GM04504 (cell line): ENCODE measurements at places on chromosomes 7 and 10.

DNA sequence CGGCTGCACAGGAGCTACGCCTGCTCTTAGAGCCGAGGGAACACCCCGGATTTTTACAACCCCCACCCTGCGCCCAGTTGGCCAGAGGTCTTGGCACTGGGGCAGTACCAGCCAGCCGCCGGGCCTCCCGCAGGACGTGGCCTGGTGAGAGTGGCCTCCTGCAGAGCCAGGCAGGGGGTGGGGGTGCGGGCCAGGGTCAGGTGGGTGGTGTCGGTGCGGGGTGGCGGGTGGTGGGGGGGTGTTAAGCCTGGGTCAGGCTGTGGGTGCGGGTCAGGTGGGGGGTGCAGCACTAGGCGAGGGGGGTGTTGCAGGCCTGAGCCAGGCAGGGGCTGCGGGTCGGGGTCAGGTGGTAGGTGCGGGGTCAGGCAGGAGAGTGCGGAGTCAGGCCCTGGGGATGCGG lies 647 bp downstream of the ECHS1 start:
- no peak for DNase-seq

DNA sequence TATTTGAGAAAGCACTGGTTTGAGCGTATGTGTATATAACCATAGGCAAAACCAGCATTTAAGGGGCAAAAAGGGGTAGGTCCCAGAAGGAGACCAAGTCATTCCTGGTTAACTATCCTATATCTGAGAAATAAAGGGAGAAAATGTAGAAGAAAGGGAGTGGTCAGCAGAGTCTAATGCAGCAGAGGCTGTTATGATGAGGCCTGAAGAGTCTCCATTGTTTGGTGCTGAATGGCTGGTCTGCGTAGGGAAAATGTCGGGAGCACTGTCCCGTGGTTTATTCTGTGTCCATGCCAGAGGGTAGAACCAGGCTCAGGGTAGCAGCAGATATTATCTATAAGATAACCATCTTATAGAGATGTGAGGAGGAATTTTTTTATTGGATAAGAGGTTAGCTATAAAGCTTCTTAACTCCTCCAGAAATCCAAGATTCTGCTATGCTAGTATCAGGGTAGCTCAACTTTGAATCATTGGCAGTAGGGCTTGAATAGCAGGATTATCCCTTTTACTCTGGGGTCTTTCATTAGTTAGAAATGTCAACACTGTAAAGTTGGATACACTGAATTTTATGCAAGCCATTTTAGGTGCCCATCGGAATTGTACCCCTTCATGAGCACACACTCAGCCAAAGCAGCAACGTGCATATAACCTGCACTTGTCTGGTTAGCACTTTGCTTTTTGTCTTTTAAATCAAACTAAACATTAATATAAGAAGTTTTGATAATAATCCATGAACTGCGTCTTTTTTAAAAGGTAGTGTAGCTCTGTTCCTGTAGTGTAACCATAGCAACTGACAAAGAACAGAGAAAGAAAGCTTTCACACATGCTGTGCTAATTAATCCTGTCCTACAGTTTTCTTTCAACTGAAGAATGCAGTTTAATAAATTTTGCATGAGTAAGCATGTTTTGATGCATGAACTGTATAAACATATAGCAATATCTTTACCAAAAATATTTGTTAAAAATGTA lies 312.0 kb upstream of the FZD1 start:
- DNase-seq, result no peak

DNA sequence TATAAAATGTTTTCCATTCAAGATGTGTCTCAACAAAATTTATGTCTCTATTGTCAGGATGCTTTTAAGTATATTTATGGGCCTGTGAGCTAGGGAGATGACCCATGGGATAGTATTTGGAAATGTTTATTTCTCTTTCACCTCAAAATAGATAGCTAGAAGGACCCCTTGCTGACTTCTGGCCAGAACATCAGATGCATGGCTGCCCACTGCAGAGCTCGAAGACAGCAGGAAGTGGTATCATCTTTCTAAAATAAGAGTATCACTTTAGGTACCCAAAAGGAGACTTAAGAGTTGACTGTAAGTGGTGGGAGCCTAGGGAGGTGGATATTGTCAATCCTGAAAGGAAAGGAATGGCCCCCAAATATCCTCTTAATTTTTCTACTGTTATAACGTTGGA lies 264.4 kb downstream of the NEBL start:
- no peak for DNase-seq

GRCh38 chr7:102944241-102944640 lies 31.4 kb downstream of the LRRC17 start:
- no peak for DNase-seq

DNA sequence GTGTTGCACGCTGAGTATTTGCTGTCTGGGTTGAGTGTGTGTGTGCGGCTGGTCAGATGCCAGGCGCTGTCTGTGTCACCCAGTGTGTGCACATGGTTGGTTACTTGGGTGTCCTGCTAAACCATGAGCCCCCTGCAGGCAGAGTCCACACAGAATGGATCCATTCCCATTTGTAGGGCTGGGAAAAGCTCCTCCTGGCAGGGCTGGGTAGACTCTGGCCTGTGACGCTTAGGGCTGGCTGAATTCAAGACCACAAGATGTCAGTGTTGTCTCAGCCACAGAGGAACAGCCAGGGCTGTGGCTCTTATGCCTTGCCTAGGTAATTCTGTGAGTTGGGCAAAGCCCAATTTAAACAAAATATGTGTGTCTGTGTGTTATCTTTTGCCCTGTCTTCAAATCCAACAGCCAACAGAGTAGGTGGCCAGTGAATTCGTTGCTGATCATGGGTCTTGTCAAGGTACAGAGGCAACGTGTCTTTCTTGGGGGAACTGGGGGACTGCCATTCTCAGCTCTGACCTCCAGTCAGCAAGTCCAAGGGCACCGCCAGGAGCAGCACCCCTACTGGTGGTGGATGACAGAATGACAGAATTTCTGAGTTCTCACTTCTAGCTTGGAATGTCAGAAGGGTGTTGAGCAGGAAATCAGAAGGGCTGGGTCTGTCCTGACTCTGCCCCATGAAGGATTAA lies 285.1 kb downstream of the CCSER2 start:
- DNase-seq, result no peak

DNA sequence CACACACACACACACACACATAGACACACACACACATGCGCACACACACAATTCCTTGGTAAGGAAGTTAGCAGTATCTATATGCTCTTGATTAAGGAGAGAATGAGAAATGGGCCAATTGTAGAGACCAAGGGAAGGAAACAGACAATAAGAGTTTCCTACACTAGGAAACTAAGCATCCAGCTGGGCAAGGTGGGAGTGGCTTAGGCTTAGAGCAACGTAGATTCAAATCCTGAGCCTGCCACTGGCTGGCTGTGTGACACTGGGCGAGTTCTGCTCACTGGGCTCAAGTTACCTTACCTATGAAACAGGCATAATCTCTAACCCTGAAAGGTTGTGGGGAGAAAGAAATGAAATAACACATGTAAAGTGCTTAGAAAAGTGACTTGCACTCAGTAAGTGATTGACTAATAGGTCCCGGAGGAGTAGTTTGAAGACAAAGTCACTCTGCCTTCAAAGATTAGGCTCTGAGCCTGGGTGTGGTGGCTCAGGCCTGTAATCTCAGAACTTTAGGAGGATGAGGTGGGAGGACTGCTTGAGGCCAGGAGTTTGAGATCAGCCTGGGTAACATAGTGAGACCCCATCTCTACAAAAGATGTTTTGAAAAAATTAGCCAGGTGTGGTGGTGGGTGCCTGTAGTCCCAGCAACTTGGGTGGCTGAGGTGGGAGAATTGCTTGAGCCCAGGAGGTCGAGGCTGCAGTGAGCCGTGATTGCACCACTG lies 701.4 kb downstream of the PARD3 start:
- no peak for DNase-seq

- DNase-seq, result no peak
Measured at GRCh38 chr7:8371742-8372141, 61.7 kb upstream of the NXPH1 start.

DNA sequence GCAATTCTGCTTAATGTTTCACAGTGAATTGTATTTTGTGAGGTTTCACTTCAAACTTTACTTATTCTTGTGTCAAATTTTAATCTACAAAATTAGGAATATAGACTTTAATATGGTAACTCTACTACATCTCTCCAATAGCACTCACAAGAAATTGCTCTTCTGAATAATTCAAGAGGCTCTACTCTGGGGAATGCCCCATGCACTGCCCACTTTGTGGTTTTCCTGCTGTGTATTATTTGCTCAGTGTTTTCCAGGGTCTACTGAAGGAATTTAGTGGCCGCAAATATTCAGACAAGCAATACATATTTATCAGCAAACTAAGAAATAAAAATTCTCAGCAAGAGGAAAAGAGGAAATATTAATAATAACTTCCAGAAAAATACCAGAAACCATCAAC lies 611.4 kb downstream of the TNS3 start:
- no peak for DNase-seq

DNA sequence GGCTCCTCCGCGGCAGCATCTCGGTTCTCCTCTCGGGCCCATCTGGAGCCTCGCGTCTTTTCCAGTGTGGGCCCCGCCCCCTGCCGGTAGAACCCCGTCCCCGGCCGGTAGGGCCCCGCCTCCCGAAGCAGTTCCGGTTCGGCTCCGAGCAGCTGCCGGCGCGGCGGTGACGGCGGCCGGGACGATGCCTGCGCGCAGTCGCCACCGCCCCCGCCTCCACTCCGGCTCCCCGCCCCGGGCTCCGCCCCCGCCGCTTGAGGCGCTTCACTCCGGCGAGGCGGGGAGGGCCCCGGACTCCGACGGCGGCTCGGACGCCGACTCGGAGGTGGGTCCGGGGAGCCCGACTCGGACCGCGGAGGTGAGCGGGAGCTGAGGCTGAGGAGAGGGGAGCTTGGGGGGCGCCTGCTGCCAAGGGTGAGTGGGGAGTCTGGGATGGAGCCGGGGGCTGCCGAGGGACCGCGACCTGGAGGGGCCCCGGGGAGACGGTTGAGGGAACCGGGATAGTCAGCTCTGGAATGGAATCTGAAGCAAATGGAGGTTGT lies at the start of gene SAMD8:
Gene SAMD8, plus strand, starts transcription at position 292 of the 542 bp plus-strand sequence. CDS start 38,873 bp downstream, outside the sequence.
- peak; percentile 91 for DNase-seq

DNA sequence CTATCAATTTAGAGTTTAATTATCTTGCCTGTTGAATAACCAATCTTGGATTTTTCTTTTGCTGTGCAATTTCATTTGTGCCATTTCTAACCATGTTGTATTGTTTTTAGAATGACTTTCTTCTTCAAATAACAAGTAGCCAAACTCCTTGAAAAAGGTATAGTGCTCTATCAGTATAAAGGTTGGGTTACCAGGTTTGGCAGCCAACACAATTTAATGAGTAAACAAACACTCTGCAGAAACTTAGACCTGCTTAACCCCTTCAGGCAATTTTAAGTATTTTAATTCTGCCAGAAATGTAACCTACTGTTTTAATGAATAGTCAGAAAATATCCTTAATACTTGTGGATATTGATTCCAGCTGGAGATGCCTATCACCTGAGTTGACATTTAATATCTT lies 299.8 kb downstream of the ARL4A start:
- DNase-seq, result no peak

DNA sequence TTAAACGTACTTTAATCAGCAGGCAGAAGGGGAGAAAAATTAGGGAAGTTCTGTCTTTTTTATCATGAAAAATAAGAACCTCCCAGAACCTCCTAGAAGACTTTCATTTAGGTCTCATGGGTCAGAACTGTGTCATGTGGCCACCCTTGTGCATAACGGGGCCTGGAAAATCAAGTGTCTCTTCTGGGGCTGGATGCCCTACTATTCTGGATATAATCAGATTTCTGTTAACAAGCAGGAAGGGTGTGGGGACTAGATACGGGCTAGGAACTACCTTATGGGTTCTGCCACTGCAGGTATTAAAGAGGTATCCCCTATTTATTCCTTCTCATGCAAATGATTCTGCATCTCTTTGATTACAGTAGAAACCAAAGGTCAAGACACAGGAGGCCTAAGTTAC lies 14.1 kb downstream of the LANCL2 start:
- DNase-seq, result no peak

DNA sequence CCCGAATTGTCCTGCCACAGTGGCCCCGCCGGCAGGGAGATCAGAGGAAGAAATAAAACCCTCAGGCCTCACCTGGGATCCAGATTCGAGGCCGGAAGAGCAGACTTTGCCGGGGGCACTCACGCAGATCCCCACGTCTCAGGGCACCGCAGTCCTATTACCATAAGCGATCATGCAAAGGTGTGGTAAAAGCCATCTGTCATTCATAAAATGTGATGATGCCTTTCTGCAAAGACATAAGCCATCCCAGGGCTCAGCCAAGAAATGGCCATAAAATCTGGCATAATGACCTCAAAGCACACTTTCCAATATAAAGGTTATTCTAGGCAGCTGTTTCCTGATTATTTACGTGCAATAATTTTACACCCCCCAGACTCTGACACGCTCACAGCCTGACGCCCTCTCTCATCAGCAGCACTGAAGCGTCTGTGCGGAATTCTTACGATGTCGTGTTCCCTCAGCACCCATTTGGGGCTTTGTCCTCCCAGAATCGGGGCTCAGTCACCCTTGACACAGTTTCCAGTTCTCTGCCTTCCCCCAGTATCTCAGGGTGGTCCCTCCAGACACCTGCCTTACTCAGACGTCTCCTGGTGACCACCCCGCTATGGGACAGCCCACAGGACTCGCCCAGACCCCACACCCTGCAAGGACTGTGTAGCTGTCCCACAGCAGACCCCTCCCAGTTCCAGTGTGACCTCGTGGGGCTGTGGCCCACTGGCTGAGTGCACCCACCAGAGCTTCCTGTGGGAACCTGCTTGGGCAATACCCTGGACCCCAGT lies 74.3 kb upstream of the FAM20C start:
- DNase-seq, result no peak

DNA sequence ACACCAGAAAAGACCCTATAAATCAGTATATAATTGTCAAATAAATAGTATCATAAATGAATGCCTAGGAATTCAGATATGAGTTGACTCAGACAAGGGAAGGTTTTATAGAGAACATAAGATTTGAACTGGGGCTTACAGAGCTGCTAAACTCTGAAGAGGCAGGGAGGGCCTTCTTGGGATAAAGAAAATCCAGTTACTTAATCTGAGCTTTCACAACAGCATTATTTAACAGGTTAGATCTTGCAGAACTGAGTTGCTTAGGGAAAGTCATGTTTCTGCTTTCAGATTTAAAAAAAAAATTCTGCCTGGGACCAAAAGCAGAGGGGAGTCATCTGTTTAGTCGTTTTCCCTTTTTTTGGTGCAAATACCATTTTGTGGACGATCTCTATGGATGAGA lies 594.8 kb upstream of the FZD8 start:
- no peak for DNase-seq

DNA sequence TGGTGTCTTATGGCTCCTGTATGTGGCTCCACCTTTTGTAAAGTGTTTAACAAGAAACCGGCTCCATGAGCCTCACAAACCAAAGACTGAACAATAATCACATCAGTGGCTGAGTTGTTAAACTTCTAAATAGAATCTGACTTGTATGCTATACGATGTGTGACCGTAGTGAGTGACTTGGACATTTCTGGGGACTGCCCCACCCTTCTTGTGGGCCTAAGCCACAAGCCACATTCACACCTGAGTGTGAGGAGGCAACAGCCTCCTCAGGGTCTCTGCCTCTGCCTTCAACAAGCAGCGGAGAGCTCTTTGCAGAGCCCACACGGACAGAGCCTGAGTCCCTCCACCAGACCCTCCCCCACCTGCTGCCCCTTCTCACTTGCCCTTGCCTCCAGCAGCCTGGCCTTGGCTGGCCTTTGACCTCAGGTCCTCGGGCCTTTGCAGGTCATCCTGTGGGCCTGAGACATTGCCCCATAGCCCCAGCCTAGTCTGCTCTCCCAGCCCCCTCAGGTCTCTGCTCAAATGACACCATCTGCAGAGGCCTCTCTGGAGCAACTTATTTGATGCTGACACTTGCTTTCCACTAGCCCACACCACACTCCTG lies 156.8 kb upstream of the TNS3 start:
- no peak for DNase-seq
